ENCODE measurements at places on chromosomes 11 and 22.
A peak's percentile ranks its signal among the peaks of the same experiment; 100 is the strongest.

GRCh38 chr22:43128116-43128515, 15.1 kb downstream of the MCAT start:
- no peak for DNase-seq

GRCh38 chr11:69272055-69272454, 21.9 kb upstream of the MYEOV start:
- no peak for DNase-seq

DNA sequence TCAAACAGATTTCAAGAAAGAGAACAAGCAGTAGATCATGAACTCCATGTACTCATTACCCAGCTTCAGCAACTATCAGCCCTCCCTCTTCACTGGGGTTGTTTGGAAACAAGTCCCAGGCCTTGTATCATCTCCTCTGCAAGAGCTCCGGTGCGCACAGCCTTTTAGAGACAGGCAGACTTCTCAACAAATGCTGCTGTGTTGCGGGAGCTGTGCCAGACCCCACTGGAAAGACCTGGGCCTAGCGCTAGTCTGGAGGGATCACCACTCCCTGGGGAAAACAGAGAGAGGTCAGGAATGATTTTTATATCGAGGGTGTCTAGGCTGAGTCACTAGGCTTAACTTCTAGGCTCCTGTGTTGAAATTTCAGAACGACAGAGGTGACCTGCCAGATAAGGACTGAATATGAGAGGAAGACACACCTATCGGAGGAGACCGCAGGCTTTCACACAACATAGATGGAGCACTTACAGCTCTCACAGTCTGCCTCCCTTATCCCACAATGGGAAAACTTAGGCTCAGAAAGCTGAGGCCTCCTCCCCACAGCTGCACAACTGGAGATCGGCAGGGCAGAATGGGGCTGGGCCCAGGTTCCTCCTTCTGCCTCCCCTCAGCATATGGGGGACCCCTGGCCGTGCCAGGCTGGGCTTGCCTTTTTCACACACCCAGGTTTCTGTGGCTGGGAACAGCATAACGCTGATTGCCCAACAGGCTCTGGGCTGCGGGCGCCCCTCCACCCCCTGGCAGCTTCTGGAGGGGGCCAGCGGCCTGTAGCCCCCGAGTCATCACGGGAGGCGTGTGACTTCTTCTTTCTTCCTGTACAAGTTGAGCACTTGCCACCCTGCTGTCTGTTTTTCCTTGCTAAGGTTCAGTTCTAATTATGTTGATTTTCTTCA, 86.0 kb downstream of the PKNOX2 start:
- DNase-seq, result no peak

GRCh38 chr22:38799265-38800002, 5.5 kb upstream of the DNAL4 start:
- DNase-seq, result no peak

- peak; percentile 68 for DNase-seq
Observed at GRCh38 chr11:58829786-58830185, 14.7 kb downstream of the GLYATL2 start.

- no peak for DNase-seq
Observed at GRCh38 chr11:110446061-110446460, 16.3 kb downstream of the FDX1 start.

DNA sequence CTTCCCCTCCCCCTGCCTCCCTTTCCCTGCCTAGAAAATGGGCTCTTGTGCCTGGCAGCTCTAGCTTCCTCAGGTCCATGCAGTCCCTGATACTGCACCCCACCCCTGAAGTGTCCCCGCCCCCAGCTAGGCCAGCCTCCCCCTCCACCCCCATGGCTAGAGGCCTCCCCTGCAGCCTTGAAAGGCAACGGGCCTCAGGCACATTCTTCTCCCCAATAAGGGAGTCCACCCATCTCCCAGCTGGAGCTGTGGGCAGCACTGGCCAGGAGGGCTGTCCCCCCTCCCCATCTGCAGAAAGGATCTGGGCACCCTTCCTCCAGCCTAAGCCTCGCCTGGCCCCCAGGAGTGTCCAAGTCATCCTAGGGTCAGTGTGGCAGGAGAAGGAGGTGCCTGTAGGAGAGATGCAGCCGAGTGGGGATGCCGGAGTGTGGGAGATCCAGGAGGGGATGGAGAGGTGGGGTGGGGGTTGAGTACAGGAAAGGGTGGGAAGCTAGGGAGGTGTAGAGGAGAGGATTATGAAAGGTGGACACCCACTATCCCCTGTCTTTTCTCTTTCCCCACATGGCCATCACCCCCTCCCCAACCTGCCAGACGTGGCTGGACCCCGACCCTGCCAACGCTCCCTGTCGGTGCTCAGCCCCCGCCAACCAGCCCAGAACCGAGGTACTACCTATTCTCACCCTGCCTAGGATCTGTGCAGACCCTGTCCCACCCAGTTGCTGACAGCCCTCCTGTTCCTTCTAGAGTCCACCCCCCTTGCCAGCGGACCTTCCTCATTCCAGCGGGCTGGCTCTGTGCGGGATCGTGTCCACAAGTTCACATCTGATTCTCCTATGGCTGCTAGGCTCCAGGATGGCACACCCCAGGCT, 9.3 kb downstream of the SMTN start:
- no peak for DNase-seq

- no peak for DNase-seq
Observed at GRCh38 chr11:9078113-9079086, 13.0 kb downstream of the SCUBE2 start.

DNA sequence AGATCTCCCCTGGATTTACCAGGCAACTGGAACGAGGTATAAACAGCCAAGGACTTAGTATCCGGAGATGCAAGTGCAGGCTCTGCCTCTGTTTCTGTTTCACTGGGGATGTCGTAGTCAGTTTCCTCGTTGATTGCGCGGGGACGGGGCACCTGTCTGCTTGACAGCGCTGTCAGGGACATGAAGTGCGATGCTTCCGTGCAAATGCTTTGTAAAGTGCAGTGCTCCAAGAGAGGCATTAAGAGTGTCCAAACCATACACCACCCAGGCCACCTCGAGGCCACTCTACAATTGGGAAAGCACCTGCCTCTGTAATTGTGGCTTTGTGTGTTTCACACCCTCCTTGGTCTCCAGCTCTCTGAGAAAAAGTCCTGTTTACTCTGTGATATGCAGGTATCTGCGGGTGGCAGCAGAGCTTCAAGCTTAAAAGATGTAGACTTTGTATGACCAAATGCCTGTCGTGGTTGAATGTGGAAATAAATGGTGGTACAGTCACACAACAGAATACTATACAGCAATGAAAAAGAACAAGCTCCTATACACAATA, 18.6 kb upstream of the CD5 start:
- no peak for DNase-seq

- peak; percentile 27 for DNase-seq
Observed at GRCh38 chr11:126561327-126561893, 205.9 kb downstream of the ST3GAL4 start.
